ENCODE measurements at places on chromosomes 11 and 22.
A peak's percentile ranks its signal among the peaks of the same experiment; 100 is the strongest.

GRCh38 chr11:110883256-110883655 lies 171.0 kb upstream of the ARHGAP20 start:
- DNase-seq: no peak

DNA sequence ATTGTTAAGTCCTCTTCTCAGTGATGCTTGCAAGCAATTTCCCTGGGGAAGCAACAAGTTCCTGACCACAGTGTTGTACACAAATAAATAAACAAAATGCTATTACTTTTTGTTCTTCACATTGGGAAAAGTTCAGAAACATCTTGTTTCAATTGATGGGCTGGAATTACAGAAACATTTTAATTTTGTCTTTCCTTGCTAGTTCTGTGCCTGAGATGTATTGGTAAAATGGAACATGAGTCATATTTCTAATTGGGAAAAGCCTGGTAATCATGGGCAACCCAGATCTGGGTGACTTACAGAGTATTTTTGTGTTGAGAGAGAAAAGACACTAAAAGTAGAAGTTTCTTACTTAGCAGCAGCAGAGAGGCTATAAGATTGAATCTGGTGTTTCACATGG lies 576 bp upstream of the BLID start:
- DNase-seq: no peak

DNA sequence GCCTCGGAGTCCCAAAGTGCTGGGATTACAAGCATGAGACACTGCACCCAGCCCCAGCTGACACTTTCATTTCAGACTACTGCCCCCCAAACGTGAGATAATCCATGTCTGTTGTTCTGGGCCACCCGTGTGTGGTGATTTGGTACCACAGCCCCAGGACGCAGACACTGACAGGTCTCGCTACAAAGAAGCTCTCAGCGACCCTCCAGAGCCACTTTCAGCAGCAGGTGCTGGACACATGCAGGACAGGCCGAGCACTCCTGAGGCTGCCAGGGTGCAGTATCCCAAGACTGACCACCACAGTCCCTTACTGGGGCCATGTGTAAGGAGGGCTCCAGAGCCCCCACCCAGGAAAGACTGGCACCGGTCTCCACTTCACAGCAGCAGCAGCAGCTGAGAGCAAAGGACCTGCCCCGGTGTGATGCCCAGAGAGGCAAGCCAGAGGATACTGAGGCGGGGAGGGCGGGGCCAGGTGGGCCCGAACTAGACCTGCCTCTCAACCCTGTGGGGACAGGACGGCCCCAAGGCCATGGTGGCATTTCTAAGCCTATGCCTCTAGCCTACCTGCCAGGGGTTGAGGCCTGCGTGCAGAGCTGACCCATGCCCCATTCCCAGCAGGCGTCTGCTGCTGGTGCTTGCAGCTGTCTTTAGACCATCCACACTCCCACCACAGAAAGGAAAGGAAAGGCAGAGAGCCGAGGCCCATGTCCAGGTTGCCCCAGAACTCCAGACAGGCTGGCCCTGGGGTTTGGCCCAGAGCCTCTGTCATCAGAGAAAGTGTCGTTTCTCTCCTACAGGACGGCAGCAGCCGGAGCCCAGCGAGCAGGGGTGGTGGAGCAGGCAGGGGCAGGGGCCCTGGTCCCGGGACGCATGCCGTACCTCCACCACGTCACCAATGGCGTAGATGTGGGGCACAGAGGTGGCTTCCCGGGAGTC lies 28.0 kb upstream of the GNB1L start:
- DNase-seq: peak; percentile 1

GRCh38 chr22:21108379-21109115 lies 62.8 kb downstream of the LRRC74B start:
- no peak for DNase-seq

- DNase-seq: no peak
Observed at GRCh38 chr11:71309181-71309580, 56.8 kb upstream of the SHANK2 start.

DNA sequence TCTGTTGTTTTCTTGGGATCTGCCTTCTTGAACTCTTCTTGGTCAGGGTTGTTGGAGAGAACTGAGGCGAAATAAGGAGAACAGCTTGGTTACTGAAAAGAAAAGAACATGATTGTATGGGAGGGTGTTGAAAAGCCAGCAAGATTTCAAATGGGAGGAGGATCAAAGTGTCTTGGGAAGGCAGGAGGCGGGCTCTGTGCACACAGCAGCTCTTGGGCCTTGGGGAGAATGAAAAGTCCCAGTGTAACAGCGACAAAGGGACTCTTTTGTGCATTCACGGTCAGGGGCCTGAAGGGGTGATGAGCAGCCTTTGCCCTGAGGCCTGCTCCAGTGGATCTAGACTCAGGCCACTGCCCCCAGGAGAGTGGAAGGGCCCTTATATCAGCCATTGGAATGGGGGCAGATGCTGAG lies 135.4 kb downstream of the ADAMTS15 start:
- no peak for DNase-seq

GRCh38 chr22:19832476-19833108 lies 22.1 kb downstream of the GNB1L start:
- no peak for DNase-seq

DNA sequence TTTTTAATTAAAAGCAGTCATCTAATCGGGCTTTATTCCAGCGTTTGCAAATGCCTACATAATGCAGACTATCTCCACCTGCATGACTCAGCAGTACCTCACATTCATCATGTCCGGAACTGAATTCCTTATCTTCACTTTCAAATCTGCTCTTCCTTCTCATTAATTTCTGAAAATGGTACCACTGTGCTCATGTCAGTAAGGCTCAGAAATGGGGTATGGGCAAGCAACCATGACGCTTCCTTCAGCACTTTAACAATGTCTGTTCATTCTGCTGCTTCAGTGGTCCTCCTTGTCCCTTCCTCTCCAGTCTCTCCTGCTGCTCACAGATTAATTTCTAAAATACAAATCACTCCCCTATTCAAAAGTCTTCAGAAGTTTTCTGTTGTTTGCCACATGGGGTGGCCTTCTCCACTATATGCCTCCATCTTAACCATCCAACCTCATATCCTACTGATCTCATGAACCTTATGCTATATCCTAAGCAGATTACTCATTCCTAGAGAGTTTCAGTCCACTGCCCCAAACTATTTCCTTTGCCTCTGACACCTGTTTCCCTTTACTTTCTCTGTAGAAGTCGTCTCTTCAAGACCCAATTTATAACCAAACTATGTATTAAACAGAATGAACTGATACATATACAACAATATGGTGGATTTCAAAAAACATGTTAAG lies 7.0 kb downstream of the GTF2H1 start:
- DNase-seq: no peak

DNA sequence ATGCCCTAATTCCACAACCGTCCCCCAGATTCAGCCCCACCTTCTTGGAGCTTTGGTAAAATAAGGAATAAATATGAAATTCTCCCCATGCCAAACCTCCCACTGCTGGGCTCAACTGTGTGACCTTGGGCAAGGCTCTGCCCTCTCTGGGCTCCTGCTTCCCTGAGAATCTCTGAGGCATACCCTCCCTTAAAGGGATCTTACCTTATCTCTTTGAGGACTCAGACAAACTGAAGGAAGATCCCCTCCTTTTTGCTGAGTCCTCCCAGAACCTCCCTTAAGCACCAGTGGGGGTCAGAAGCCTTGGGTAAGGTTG lies 2.7 kb downstream of the CD248 start:
- DNase-seq: no peak

DNA sequence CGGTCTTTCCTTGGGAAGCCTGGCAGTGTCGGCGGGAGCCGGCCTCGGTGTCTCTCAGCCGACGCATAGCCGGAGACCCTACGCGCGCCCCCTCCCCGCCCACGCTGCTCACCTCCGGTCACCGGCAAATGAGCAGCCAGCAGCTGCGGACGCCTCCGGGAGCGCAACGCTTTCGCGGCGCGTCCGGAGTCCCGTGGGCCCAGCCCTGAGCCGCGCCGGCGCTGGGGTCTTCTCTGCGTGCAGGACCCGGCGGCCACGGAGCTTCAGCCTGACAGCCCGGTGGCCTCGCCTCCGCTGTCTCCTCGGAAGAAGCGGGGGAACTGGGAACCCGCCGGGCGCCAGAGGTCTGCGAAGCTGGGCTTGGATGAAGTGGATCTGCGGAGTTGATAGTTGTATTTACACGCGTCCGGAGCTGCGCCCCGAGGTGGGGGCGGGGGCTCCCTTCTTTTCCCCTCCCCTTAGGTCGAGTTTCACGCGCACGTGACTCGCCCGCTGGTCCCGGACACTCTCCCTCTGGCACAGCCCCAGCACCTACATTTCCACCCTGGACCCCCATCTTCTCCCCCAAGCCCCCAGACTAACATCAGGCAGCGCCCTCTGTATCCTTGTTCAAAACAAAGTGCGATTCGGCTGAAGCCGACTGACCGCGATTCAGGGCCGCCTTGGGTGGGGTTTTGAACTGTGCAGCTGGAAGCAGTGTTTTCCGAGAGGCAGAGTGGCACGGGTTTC lies at the start of gene SLC43A1:
Gene SLC43A1 (minus strand): TSS at position 371 of the 729 bp plus-strand sequence. CDS start 1,591 bp downstream, outside the sequence.
- DNase-seq: peak; percentile 58

GRCh38 chr11:26749927-26750326 lies 28.1 kb upstream of the SLC5A12 start:
- DNase-seq: no peak

DNA sequence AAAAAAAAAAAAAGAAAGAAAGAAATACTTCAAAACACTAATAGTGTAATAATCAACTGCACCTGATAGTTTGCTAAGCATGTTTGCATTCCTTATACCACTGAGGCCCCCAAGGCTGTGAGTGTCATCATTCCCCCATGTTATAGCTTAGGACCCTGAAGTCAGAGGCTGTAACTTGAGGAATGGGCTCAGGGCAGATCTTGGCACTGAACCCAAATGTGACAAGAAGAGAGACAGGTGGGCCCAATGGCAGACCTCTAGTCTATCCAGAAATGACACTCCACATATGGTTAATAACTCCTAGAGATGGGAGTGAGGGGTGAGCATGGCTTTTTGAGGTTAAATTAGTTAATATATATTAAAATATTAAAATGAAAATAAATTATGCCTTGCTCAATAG lies 13.2 kb downstream of the ZNF70 start:
- no peak for DNase-seq

DNA sequence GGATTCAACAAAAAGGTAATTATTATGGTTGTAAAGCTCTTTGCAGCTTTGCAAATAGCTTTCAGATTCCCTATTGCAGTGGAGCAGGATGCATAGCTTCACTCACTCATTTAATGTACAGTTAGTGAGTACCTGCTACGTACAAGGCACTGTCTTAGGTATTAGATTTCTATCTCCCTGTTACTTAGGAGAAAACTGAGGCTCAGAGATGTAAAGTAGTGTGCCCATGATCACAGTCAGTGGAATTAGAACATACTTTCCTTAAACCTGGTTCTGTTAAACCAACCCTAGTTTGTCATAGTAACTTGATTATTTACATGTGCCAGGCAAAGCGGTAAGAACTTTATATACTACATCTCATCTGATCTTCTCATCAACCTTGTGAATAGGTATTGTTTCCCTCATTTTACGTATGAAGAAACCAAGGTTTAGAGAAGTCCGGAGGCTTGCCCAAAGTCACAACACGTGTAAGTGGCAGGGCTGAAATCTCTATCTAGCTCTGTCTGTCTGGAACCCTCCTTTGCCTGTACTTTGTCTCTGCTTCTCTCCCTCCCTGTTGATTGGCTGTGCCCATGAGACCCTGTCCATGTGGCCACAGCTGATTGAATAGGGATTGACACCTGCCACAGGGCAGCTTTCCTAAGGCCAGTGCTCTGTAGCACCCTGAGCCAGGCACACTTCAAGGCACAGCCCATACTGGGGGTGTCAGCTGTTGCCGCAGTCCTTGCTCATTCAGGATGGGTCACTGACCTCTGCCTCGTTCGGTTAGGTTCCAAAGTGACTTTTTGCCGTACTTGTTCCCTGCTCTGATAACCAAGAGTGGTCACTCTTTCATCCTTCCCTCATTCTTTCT lies 63.8 kb upstream of the PRSS23 start:
- no peak for DNase-seq

DNA sequence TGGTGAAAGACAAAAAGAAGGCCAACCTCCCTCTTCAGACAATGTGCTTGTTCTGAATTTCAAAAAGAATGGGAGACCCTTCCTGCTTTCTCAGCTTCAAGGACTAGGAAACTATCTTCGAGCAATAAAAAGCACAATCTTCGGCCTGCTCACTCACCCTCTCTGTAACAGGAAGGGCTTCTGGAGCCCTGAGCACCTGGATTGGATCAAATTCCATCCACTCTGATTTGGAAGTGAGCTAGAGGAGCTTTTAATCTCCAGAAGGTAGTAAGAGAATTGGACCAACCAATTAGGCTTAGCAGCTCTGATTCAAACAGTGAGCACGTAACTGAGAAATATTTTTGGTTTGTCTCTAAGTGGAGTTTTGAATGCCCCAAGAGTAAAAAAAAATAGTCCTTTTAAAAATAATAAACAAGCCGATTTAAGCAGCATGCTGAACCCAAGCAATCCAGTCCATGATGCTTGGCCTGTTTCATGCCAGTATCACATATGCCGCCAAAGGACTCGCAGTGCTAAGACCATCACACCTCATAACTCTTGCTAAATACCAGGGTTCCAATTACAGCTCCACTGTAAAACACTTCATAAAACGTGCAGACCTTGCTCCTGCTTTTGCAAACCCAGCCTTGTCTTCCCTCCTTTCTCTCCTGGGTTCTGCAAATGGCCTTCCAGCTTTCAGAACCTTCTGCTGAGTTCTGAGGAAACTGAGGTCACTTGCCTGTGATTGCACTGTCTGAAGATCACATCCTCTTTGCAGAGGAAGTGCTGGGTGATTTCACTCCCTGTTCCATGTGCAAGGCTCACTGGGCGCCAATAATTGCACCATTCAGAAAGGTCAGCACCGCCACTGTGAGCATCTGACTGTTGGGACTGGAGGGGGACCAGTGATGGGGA lies 74.4 kb downstream of the SLC1A2 start:
- no peak for DNase-seq

- DNase-seq: no peak
Observed at GRCh38 chr11:118641397-118642019, 34.1 kb downstream of the PHLDB1 start.

DNA sequence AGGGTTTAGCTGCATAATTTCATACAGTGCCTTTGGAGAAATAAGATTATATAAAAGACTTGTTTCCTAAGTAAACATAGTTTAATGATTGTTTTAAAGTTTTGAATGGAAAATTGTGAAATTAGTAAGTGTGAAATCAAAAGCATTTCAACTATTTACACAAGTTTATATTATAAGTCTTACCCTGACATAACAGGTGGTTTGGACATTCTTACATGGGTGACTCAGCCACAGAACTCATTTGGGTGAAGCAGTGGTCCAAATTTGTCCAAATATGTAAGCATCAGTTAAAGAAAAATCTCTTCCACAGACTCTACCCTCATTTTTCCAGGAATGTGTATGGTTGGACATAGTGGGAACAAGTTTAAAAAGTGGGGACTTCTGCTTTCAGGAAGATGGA lies 68.0 kb downstream of the USP47 start:
- no peak for DNase-seq

- no peak for DNase-seq
Observed at GRCh38 chr11:14144934-14145333, 182.4 kb downstream of the SPON1 start.

All from activated CD4-positive, alpha-beta T cell treated with anti-CD3 and anti-CD28 coated beads for 48 hours (primary cell).